ENCODE measurements at places on chromosomes 7 and 10.

- no peak for DNase-seq
Observed at GRCh38 chr10:75763652-75764051, 332.2 kb downstream of the LRMDA start.

- no peak for DNase-seq
Observed at GRCh38 chr7:26052706-26053105, 99.3 kb upstream of the NFE2L3 start.

GRCh38 chr7:43697690-43698089 is 31.6 kb downstream of the COA1 start:
- DNase-seq, result no peak

- no peak for DNase-seq
Observed at GRCh38 chr10:89980166-89980565, 278.8 kb downstream of the KIF20B start.

DNA sequence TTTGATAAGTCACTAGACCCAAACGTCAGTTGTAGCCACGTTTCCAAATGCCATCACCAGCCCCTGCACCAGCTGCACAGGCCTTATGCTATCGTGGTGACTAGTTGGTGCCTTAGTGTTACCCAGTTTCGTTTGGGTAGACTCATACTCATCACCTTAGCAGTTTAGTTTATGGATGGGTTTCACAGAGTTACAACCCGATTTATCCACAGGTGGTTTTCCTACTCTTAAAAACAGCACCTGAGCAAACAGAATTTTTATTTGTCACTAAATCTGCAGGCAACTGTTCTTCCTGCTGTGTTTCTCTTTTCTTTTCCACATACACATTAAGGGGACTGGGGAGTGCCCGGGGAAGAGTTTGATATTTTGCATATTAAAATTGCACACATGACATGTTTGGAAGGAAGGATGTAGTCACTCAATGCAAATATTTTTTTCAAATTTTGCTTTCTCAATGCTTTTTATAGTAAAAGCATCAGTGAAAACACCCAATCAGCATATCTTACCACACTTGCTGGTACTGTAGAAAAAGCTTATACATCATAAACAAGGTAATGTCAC is 41.6 kb downstream of the PDSS1 start:
- no peak for DNase-seq

GRCh38 chr7:139532636-139533155 is 9.2 kb downstream of the CLEC2L start:
- no peak for DNase-seq

DNA sequence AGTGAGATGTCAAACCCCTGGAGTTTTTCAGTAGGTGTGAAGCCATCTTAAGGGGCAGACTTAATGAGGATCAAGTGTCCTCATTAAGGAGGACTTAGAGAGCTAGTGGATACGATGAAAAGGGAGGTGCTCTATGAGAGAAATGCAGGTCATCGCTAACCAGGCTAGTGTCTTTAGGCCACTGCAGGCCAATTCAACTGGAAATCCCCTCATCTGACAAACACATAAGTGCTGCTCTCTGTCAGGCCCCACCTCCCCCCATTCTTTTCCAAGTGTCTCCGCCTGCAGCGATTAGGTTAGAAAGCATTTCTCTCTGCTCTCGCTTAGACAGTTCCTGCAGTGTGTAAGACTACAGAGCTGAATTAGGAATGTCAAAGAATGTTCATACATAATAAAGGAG is 33.7 kb downstream of the RBM28 start:
- no peak for DNase-seq

DNA sequence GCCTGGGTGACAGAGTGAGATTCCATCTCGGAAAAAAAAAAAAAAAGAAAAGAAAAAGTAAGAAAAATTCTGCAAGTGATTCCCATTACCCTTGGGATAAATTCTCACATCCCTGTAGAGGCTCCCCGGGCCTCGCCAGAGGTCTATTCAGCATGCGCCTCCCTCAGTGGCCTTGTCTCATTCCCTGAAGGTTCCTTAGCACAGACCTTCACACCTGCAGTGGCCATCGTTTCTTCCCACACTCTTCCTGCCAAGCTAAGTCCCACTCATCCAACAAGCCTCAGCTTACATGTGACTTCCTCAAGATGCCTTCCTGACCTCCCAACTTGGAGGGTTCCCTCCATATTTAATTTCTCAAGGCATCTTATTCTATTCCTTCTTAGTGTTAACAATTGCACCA is 20.9 kb upstream of the BAG3 start:
- DNase-seq, result no peak

- DNase-seq, result no peak
Observed at GRCh38 chr10:129660569-129660968, 193.5 kb downstream of the MGMT start.

GRCh38 chr7:52249741-52250140 is 785.7 kb upstream of the POM121L12 start:
- no peak for DNase-seq

GRCh38 chr10:121596689-121597503 is 1.3 kb downstream of the FGFR2 start:
- DNase-seq, result peak; percentile 60

DNA sequence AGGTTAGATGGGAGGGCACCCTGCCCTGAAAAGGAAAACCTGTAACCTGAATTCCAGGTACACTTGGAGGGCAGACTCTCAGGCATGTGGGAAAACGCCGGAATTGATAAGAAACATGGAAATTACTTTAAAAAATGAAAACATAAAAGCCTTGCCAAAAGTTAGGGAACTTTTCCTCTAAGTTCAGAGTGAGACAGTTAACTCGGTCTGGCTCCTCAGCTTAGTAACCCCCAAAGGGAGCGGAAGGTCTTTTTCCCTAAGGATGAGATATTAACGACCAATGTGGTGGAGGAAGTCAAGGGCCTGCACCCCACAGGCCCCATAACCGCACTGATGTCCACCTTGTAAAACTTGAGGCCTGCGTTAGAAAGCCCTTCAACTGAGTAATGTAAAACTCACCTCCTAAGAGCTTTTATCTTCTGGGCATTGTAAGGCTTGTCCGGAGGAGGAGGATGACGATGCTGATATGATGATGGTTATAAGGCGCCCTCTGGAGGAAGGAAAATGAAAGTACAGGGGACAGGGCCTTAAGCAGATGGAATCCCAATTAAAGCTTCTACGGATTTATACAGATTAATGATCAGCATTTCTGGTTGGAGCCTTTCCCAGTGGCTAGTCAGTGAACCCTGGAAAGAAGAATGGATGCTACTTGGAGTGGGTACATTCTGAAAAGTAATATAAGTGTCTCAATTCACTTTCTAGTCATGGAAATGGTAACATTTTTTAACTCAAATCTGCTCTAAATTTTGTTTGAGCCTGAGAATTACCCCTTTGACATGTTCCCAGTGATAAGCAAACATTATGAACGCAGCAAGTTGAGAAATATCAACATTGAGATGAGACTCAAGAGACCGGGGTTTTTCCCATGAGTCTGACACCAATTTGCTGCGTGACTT is 694 bp downstream of the COL1A2 start:
- no peak for DNase-seq

DNA sequence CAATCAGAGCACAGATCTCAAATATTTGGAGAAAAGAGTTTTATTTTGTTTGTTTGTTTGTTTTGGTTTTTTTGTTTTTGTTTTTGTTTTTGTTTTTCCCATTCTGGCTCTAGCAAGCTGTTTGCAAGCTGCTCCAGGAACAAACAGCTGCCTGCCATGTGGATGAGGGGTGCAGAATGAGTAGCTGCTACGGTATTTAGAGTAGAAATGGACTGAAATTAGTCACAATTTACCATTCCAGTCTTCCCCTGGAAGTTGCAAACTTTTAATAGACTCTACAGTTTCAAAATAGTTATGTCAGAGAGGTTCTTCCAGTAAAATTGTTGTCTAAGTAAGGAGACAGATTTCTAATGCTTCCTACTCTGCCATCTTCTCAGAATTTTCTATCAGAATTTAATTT is 27.1 kb upstream of the TAS2R16 start:
- DNase-seq, result no peak

- DNase-seq, result no peak
Observed at GRCh38 chr10:133143546-133143945, 16.5 kb upstream of the KNDC1 start.

DNA sequence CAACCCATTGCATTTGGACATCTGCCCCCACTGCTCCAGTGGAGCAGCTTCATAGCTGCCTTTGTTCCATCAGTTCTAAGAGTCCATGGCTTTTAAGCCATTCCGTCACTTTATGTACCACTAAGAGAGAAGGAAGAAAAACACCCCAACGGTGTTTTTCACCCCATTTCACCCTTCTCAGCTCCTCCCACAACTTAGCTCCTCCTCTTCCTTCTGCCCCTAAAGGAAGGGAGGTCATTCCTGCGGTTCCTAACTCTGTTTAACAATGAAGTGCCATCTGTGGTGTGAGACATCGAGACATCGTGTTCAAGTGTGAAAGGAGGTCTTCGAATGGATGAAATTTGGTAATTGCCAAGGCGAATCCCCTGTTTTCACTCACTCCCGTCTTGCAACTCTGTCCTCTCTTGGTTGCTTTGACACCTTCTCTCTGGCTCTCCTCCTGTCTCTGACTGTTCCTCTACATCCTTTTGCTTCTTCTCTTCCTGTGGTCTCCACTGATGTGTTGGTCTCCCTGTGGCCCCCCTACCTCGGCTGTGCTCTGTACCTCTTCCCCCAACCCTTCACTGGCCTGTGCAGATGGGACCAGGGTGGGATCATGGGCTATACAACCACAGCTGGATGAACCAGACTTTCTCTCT is 23.0 kb downstream of the SMKR1 start:
- DNase-seq, result no peak

- DNase-seq, result no peak
Observed at GRCh38 chr10:12484941-12485805, 135.8 kb downstream of the CAMK1D start.

DNA sequence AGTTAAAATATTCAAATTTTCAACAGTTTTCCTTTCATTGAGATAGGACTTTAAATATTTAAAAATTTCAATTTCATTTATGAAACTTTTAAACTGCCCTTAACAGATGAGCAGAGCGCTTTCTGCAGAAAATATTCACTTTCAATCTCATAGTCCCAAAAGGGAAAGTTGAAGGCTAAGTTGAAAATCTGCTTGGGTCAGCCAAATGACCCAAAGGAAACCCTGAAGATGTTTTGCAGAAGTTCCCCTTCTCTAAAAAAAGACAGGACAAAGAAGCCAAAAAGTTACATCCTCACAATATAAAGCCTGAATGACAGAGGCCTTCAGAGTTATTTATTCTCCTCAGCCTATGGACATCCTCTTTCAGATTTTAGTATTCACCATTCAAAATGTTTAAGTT is 17.6 kb upstream of the SCIN start:
- DNase-seq, result no peak
